Femur (tissue), 1 donor: ENCODE measurements at places on chromosomes 7 and 10.

DNA sequence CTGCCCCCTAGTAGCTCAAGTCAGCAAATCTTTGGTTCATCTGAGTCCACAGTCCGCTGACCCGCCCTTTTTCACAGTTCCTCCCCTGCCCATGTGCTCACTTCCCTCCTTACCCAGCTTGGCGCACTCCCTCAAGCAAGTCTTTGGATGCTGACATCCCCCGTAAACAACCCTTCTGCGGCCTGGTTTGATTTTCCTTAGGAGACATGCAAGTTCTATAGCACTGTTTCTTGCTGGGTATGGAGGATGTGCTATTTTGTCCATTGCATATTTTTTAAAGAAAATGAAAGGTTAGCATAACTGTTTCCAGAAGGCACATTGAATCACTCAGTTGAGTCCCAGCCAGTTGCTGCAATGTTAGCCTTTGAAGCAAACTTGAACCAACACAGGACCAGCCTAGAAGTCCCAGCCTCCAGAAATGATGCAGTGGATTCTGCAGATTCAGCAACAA, 38.2 kb downstream of the HTRA1 start:
- DNase-seq, result peak; percentile 64

- DNase-seq, result no peak
These were observed 84.8 kb downstream of the FOXL3 start for GRCh38 chr7:374706-375311.

DNA sequence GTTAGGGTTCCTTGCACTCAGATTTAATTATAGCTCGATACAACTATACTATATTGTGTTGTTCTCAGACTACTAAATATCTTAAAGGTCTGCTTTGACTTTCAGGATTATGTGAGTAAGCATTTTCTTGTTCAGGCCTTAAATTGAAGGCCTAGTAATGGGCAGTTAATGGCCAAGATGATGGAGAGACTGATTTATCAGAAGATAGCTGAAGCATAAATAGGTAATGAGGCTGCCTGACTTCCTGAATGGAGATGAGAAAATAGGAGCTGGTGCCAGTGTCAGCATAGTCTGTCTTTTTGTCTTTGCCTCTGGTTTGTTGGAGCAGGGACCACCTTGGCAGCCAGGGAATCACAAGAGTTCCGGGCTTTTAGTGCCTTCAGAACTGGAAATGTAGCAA, 32.2 kb downstream of the ADAM22 start:
- no peak for DNase-seq

DNA sequence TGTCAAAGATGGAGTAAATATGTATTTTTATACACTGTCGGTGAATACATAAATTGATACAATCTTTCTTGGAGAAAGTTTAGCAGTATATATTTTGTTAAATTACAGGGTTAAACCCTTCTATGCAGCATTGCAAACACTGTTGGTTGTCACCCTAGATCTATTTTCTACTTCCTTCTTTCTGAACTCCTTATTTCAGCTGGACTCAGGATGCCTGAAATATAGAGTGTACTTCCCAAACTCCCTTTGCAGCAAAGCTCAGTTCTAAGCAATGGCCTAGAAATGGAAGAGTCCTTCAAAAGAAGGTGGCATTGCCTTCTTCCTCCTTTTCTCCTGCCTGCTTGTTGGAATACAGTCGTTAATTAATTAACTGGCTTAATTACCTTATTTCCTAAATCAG, 20.6 kb downstream of the CUBN start:
- DNase-seq, result no peak

GRCh38 chr10:49328401-49329145, 29.6 kb downstream of the C10orf71 start:
- DNase-seq, result no peak

DNA sequence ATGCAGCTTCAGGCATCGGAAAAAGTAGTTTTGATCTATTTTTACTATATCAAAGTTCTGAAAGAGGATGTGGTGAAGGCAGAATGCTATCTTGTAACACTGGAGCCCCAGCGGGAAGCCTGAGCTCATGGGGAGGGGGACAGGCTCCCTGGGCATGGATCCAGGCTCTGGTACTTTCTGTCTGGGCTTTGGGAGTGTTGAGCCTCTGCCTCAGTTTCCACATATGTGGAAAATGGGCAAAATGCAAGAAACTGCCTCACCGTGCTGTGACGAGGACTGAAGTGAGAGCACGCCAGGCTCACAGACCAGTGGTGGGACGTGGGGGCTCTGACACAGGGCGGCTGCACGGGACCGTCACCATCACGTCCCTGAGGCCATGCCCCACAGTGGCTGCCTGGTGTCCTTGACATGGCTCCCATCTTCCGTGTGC, 182.9 kb upstream of the SHH start:
- DNase-seq, result no peak

DNA sequence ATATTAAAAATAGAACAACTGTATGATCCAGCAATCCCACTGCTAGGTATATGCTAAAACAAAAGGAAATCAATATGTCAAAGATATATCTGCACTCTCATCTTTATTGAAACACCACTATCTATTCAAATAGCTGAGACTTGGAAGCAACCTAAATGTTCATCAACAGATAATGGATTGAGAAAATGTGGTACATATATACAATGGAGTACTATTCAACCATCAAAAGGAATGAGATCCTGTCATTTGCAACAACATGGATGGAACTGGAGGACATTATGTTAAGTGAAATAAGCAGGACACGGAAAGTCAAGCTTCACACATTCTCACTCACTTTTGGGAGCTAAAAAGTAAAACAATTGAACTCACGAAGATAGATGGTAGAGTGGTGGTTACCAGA, 610.1 kb upstream of the SEMA3D start:
- DNase-seq, result no peak

- DNase-seq, result peak; percentile 31
These were observed 62.8 kb downstream of the CFAP46 start for GRCh38 chr10:132879408-132880127.

GRCh38 chr7:74324531-74325209, 35.5 kb downstream of the CLIP2 start:
- peak; percentile 78 for DNase-seq

DNA sequence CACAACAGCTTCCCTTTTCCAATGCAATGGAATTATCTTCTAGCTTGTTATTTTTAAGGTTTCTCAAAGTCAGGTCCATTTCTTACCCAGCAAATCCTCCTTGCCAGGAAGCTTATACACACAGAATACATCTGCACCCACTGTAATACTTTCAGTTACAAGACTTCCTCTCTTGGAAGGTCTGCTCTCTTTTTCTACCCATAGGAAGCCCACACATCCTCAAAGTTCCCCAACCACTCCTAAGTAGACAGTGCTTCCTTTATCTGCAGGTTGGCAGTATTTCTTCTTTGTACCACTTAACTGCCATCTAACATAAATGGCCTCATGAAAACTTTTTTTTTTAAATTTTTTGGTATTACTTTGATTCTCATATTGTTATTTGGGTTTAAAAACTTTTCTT, 155.6 kb downstream of the TAX1BP1 start:
- no peak for DNase-seq

DNA sequence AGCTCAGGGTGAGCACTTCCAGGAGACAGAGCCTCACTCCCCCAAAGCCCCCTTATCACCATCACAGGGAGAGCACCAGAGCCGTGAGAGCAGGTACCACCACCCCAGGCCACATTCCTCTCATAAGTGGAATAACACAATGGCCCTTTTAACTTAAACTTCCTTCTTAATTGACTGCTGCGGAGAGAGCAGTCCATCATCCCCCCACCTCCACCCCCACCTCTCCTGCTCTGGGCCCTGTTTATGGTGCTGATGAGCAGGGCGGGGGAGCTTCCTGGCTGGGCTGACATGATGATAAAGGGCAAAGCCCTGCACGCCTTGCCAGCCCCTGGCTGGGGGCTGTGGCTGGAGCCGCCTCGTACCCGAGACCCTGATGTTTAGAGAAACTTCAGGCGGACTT, 81.4 kb upstream of the PODXL start:
- no peak for DNase-seq

DNA sequence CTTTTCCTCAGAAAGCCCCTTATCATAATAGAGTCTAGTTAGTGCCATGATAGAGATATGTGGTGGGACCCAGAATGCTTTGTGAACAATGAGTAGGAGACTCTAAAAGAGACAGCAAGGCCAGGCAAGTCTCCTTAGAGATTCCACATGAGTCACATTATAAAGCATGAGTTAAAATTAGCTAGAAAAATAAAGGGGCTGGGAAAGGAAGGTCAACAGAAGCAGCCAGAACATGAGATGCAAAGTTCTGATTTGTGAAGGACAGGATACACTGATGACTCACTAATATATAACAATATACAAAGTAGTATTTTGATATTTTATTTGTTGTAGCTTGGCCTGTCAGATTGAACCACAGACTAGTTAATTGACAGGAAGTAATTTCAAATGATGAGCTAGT, 25.3 kb upstream of the SNX13 start:
- DNase-seq, result no peak

DNA sequence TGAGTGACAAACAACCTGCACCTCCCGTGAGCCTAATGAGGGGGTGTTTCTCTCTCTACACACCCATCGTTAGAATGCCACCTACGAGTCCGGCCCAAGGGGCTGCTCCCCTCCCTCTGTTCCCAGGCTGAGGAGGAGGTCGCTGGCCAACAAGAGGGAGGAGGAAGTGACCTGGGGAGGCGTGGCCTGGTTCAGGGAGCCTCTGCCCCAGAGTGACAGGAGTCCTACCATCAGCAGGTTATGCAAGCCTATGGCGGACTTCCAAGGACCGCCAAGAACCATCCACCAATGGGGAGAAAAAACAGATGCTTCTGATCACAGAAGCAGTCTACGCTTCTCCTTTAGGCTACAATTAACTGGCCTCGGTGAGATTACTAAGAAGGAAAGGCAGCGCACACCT, 12.3 kb upstream of the EGFR start:
- DNase-seq, result no peak

DNA sequence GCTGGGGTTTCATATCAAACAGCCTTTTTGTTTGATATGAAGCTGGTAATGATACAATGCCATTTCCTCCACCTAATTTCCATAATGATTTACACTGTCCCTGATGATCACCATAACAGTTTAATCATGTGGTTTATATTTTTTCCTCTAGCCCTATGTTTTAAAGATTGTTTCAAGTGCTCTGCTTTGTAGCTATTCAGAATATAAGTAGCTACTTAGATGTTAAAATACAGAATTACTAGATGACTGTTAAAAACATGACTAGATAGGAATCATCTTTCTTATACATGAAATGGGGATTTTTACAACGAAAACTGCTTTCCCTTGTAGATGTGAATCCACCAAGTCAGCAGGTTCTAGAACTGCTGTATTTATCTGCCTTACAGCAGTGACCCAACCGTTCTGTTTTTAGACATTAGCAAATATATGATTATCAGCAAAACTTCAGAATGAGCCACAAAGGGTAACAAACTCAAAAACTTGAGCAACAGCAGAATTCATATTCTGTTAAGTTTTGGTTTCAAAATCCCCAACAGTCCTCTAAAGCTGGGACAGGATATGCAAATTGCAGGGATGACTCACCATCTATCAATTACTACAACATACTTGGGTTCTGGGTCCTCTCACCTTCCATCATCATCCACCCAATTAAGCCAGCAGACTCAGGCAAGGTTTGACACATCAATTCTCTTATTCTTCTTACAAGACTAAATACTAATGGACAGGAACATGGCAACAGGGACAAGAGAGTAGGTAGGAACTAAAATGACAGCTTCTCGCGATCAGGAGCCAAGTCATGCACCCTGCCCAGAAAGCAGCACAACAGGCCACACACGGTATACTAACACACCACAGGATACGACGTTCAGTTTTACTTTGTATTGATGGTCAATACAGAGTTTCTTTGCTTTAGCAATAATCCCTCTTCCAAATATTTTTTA, 83.9 kb downstream of the PIP4K2A start:
- DNase-seq, result no peak

DNA sequence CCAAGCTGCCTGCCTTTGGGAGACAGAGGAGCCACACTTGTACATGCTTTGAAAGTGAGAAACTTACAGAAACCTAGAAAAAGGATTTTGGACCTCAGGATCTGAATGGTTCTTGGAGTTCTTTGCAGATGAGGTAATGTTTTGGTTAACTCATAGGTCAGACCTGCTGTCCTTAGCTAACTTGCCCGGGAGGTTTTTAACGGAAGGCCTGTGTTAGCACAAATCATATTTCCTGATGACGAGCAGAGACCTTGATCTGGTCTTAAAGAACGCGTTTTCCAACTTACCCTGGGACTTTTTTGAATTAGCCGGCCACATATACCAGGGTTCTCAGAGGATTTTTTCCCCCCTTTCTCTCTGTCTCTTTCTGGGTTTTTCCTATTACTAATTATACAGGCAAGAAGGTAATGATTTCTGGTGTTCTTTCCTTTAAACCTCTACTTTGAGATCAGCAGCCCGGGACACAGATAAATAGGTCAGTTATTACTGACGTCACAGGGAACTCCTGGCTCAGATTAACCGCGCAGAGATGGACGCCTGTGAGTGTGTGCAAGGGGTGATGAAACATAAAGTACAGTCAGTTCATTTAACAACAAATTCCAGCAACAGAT, 101.7 kb upstream of the KLF6 start:
- peak; percentile 40 for DNase-seq

DNA sequence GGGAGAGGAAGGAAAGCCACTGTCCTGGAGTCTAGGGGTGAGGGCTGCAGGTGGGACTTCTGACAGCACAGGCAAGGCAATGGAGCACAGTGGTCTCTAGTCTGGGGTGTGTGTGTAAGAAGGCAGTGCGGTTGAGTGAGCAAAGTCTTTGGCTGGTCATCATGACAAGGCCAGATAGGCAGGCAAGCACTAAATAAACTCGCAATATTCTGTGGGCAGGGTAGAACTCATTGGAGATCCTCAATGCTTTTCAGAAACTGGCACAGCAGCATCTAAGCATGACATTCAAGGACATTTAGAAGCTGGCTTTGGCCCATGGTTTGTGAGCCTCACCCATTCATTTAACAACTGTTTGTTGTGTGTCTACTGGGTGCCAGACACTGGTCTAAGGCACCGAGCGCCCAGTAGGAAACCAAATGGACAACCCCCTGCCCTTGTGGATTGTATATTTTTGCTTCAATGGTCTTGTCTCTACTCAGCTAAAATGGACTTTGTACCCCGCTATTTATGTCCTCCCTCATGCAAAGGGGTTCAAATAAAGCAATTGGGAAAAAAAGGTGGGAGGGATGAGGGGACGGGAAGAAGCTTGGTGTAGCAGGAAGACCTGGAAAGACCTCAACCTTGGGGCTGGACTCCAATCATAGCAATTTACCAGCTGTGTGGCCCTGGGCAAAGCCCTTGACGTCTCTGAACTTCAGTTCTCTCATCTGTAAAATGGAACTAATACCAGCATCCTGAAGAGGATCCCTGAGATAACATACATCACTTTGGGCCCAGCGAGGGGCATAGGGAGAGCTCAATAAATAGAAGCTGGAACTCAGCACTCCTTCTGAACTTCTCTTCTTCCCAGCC, 116.0 kb downstream of the NEURL1 start:
- no peak for DNase-seq

DNA sequence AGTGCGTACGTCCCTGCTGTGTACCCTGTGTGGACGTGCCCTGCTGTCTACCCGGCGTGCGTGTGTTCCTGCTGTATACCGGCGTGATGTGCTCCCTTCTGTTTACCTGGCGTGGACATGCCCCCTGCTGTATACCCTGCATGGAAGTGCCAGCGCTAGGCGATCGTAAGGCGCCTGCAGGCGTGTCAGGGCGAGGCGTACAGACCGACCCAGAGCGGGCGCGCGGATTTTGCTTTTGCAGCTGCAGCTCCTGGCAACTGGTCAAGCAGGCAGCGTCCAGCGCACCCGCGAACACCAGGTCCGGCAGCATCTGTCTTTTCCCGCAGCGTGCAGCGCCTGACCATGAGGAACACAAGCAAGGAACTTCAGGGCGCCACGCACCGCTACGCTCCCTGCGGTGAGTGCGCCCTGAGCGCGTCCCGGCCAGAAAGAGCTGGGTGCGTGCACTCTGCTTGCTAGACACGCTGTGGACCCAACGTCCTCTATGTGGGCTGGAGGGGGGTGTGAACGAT, 680 bp downstream of the C7orf57 start:
- peak; percentile 52 for DNase-seq

GRCh38 chr7:28858206-28858605, 99.9 kb downstream of the TRIL start:
- DNase-seq, result no peak
